ENCODE measurements at places on chromosomes 2 and 18.

DNA sequence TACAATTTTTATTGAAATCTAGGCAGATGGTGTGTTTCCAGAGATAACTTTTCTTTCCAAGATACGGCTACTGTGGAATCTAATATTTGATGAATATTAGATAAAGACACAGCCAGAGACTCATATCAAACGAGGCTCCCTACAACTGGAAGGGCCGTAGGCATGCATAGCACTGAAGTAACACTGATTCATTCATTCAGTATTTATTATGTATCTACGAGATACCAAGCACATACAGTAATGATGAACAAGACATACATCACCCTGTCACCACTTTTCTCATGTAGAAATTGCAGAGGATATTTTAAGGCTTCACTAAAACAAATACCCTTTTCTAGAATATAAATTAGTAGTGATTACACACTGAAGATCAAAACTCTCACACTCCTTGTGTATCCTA lies 74.5 kb downstream of the KCTD18 start:
- DNase-seq, result no peak

DNA sequence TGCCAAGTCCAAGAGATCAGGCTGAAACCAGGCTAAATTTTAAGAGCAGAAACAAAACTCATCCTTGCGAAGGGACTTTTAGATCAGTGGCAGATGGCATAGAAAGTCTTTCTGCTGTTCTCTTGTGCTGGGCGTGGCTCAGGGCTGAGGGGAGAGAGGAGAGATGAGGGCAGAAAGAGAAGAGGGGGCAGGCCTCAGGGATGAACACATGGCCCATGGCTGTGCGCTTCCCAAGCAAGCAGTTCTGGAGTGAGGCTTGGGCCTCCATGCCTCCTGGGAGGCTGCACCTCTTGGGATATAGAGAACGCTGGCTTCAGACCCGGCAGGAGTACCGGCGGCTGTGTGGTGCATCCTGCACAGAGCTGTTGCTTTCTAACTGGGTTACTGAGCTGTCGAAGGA lies 41.0 kb downstream of the HPCAL1 start:
- no peak for DNase-seq

DNA sequence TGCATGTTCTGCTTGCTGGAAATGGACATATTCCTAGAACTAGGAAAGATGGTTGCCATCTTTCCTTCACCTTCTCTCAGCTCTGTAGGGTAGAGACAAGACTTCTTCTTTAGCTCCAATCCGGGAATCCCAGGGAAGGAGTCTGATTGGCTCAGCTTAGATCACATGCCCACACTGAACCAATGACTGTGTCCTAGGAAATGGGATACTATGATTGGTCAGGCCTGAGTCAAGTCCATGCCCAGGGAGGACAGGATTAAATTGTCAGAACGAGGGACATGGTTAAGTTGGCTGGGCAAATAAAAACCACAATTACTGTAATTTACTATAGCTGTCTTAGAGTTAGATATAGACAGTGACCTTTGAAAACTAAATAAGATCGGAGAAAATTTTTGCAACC lies 31.4 kb downstream of the SEMA4F start:
- no peak for DNase-seq

DNA sequence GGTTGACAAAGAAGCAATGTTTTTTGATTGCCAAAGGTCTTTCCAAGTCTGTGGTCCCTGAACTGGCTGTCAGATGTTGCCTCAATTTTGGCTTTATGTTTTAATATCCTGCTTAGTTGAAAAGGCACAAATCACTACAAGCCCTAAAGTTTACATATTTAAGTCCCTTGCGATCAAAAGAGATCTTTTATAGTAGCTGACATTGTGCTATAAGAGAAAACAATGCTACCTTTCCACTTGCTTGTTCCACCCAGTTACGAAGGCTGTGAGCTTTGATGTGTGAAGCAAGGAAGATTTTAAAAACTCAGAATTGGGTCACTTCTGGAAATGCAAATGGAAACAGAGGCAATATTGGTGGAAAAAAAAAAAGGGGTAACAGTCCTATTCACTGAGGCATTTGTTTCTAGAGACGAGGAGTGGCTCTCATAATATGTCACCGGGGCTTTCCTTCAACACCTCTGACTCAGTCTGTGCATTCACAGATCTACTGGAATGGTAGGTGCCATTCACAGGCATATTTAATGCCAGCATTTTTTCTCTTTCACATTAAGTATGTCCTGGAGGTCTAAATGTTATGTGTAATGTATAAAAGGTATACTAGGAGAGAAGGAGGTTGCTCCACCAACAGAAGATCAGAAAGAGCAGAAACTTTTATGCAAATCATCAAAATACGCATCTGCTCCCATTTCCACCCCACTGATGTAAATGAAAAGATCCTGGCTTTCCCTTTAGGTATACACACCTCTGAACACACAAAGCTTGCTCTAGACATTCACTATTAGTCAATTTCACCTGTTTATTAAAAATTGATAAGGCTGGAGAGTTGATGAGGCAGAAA lies 91.8 kb downstream of the TGIF1 start:
- DNase-seq, result no peak

DNA sequence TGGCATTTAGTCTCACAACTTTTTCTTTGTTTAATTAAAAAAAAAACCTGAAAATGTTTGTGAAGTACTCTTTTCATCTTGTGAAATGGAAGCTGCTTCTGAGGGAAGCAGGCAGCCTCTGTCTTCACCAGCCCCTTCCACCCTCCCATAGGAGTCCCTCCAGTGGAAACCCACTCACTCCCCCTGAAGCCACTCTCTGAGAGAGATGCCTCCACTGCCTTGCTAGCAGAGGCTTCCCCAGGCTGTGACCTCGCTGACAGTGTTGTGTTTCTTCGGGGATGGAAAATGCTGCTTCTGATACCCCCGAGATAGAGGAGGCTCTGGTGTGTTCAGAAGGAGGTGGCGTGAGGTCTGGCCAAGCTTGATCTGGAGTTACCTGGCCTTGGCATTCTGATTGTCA lies 59.9 kb downstream of the SH3RF3 start:
- DNase-seq, result no peak

GRCh38 chr2:157735532-157735931 lies 106.9 kb upstream of the ACVR1C start:
- DNase-seq, result no peak

- no peak for DNase-seq
Observed at GRCh38 chr2:99971326-99971900, 171.0 kb downstream of the AFF3 start.

DNA sequence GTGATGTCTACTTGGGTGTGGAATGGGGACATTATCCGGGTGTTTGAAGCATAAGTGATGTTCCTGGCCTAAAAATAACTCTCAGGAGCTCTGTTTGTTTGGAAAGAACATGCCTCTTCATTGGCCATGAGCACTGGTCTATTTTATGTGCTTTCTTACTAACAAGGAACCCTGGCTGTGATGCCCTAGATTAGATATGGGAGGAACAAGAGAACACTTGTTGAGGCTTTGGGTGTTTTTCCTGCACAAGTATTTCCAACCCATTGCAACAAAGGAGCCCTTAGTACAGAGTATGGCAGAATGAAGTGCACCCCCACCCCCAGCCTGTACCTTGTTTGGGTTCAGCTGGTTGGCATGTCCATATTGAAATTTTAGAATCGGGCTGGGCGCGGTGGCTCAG lies 95.9 kb downstream of the SLC4A3 start:
- no peak for DNase-seq
